ENCODE measurements at places on chromosomes 4 and X. TPM values are rescaled to one million over a fixed set of nuclear protein-coding genes. Genes with fewer than 3 reads are reported as not detected.

DNA sequence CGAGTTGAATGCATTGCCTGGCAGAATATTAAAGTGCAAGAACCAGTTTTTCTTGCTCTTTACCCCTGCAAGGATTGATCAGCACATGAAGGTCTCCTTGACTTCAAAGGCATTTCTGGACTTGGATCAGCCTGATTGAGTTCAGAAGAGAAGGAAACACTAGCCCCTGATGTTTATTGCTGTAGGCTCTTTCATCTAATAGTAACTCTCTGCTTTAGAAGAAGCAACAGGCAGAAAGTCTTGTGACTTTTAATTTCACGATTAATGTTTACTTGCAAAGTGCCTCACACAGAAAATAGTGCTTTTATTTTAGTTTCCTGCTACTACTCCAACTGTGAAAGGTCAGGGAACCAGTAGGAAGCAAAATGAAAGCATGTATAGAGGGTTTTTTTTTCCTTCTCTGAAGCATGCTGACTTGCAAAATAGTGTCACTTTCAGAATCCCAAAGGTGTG, 69.1 kb downstream of the PCDH7 start:
- DNase-seq, result no peak
- H3K36me3 ChIP-seq, result no peaks in the 10 kb centered on the region
- no peak overlapping the region for H3K4me3 ChIP-seq
- H3K27ac ChIP-seq, result no peak overlapping the region
- no peaks in the 10 kb centered on the region for H3K4me1 ChIP-seq
- H3K27me3 ChIP-seq, result no peaks in the 10 kb centered on the region

DNA sequence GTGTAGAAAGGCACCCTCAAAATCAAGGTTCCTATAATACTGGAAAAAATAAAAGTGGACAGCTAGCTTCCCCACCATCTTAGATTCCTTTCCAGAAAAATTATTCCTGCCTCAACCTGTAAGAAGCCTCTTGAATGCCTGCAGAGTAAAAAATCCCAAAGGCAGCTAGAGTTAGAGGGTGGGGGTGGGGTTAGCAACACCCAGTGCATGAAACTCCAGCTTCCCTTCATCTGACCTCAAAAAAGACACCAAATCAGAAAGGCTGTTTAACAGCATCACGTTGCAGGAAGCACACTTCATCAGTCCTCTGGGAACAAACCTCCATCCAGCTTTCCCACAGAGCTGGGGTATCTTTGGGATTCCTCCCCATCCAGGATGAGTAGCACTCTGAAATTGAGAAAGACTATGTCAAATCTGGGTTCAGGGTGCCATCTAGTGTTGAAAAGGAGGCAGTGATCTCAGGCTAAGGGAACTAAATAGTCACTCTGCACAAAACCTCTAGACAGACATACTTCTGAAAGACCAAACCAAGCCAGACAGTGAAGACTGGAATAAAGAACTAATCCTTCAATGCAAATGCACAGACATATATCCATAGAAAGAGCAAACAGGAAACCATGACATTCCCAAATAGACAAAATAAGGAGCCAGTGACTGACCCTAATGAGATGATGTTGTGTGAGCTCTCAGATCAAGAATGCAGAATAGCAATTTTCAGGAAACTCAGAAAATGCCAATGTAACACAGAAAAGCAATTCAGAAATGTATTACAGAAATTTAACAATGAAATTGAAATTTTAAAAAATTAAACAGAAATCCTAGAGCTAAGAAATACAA, 97.9 kb downstream of the ARHGEF9 start:
- DNase-seq, result peak; percentile 18
- no peaks in the 10 kb centered on the region for H3K27me3 ChIP-seq
- H3K36me3 ChIP-seq, result no peaks in the 10 kb centered on the region
- no peak overlapping the region for H3K4me3 ChIP-seq

DNA sequence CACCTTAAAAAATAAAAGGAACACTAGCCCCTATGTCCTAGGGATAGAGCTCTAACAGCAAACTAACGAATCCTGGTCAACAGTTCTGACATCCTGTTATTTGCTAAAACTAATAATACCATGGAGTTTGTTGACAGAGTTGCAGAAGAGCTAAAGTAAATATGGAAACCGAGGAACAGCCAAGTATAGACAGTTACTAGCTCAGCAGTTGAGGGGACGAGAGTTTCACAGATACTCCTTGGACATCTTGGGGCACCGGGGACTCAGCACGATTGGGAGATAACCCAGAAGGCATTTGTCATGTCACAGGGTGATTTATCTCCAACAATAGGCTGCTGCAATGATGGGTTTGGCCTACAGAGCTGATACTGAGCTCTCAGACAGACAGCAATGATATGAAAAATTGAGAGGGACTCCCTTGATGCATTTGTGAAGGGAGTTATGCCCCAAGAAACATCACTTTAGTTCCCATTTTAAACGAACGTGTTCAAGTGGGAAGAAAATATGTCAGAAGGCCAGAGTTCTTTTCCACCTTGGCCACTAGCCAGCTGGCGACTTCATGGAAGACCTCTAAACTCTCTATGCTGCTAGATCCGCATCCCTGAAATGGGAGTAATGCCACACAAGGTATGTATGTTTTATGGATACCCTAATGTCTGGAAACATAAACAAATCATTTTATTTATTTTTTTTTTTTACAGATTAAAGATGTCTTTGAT, 48.6 kb downstream of the TSC22D3 start:
- H3K27ac ChIP-seq, result no peak overlapping the region
- no peak for DNase-seq
- peaks cover 9% of the 10 kb centered on the region for H3K4me1 ChIP-seq
- no peaks in the 10 kb centered on the region for H3K36me3 ChIP-seq
- H3K4me3 ChIP-seq, result no peak overlapping the region

DNA sequence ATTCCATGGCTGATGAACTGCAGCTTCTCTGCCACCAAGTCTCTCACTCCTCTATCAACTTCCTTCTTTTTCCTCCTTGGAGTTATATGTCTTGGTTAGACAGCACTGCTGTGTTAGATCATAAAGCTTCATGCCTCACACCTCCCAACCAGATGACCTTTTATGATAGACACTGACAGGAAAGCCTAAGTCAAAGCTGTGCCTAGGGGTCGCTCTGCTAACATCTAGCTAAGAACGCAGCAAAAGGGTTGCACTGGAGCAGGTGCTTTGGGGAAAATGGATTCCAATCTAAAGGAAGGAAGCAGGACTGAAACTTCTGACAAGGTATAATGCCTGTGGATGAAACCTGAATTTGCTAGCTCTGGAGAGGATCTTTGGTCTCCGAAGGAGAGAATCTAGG, 509.7 kb downstream of the SMARCA1 start:
- H3K27ac ChIP-seq, result no peak overlapping the region
- H3K4me1 ChIP-seq, result no peaks in the 10 kb centered on the region
- no peaks in the 10 kb centered on the region for H3K27me3 ChIP-seq

DNA sequence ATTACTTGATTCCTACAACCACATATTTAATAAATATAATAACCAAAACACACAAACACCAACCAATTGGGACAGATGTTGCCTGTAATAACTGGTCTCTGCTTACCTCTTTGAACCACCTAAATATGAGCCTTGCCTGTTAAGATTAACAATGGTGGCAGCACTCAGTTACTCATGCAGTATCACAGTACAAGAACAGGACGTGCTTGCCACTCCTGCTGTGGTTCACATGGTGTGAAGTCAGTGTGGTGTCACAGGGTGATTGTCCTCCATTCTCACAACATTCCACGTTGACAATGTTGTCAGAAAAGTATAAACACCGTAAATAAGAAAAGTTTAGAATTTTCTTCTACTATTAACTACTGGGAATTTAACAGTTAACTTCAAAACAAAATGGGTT, 365.0 kb downstream of the PPP3CA start:
- no peak for DNase-seq
- no peaks in the 10 kb centered on the region for H3K36me3 ChIP-seq
- no peaks in the 10 kb centered on the region for H3K27me3 ChIP-seq
- no peak overlapping the region for H3K4me3 ChIP-seq
- H3K27ac ChIP-seq, result no peak overlapping the region

GRCh38 chr4:103904123-103904522, 184.3 kb upstream of the TACR3 start:
- H3K27me3 ChIP-seq, result no peaks in the 10 kb centered on the region
- H3K36me3 ChIP-seq, result no peaks in the 10 kb centered on the region
- no peaks in the 10 kb centered on the region for H3K4me1 ChIP-seq
- H3K27ac ChIP-seq, result no peak overlapping the region
- H3K4me3 ChIP-seq, result no peak overlapping the region
- no peak for DNase-seq

Gene PDE5A
- 1.4 TPM for total RNA-seq

Gene ZFP92
- 1.6 TPM for total RNA-seq

Gene SPANXA1
- total RNA-seq, result not detected

Gene HTN1
- not detected for total RNA-seq

All from B cell (primary cell).